Left forelimb (tissue), 1 donor: ENCODE measurements at places on chromosomes 1 and 21.
A peak's percentile ranks its signal among the peaks of the same experiment; 100 is the strongest.

DNA sequence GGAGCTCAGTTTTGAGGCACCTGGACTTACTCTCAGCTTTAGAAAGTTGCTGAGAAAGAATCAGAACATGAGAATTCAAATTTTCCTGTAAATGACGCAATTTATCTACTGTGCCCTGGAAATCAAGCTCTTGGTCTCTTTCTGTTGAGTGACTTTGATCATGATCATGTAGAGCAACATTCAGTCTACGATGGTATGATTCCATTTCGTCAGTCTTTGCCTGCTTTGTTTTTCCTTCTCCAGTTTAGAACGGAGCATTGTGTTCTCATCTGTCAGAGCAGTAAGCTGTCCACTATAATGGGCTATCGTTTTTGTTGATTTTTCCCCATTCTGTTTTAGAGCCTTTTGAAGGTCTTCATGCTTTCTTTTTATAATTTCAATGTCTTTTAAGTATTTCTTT, 20.7 kb downstream of the SFT2D2 start:
- no peak for DNase-seq

- no peak for DNase-seq
Observed at GRCh38 chr1:179966551-179966950, 11.9 kb downstream of the CEP350 start.

DNA sequence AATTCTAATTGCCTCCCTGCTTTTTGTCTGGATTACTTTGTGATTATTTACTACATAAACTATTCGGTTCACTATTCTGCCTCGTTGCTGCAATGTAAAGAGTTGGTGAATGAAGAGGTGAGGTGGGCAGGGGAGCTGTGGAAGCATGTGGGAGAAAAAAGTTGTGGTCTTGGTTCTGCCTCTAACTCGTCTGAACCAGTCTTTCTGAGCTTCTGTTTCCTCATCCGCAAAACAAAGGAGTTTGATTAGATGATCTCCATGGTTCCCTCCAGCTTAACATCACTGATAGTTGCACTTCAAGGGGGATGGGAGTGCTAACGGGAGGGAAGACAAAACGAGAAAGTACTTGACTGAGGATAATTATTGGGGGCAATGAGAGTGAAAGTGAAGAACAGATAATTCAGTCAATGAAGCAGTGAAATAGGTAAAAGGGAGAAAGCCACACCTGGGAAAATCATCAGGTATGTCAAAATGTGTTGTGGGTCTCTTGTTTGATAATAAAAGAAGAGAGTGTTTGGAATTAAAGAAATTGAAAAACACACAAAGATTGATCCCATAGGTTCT, 26.2 kb upstream of the UHMK1 start:
- DNase-seq = no peak

DNA sequence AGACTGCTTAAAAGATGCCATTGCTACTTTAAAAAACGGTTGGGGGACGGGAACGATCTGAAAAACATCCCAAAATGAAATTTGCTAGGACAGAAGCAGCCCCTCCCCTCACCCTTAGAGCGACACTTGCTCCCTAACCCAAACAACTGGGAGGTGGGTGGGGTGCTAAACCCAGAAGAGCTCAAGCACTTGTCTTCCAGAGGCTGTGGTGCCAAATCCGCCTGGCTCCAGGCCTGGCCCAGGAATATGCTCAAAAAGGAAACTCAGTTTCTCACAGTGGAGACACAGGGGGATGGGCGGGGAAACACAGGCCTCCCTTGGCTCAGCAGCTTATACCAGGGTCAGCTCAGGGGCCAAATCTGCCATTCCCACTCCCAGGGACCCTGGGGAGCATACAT, 644 bp upstream of the PBXIP1 start:
- DNase-seq = no peak

- DNase-seq = no peak
Observed at GRCh38 chr1:63318201-63318979, 4.0 kb upstream of the FOXD3 start.

- no peak for DNase-seq
Observed at GRCh38 chr1:182629499-182630096, 25.4 kb upstream of the RGS16 start.

- no peak for DNase-seq
Observed at GRCh38 chr1:171910786-171911185, 69.5 kb downstream of the DNM3 start.

- peak; percentile 99 for DNase-seq
Observed at GRCh38 chr1:173867753-173868265, at the start of gene GAS5. GAS5 (minus strand) TSS chr1:173867989.

DNA sequence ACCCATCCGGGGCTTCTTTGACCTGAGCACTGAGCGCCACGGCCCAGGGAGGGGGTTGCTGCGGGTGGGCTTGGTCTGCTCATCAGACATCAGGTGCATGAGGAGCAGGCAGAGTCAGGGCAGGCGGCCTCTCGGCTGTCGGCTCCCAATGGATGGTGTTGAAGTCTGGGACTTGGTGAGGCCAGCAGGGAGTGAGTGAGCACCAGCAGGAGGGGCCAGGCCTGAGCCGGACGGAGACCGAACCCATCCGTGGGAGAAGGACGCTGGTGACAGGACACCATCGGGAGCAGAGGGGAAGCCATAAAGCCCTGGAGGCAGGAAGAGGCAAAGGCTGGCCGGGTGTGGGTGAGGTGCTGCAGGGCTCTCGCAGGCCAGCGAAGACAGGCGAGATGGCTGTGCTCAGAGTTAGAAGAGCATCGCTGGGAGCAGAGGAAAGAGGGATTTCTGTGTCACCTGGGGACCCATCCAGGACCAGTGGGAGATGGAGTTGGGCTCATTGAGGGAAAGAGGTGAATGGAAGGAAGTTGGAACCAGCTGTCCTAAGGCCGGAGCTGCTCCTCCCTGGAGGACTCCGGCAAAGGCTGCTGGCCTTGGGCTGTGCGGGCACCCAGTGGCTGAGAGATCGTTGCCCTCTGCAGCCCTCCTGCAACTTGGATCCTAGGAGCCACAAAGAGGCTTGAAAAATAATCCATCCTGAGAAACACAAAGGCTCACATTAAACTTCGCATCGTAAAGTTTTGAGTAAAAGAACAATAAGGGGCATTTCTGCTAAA, 49.9 kb downstream of the PDE9A start:
- no peak for DNase-seq

DNA sequence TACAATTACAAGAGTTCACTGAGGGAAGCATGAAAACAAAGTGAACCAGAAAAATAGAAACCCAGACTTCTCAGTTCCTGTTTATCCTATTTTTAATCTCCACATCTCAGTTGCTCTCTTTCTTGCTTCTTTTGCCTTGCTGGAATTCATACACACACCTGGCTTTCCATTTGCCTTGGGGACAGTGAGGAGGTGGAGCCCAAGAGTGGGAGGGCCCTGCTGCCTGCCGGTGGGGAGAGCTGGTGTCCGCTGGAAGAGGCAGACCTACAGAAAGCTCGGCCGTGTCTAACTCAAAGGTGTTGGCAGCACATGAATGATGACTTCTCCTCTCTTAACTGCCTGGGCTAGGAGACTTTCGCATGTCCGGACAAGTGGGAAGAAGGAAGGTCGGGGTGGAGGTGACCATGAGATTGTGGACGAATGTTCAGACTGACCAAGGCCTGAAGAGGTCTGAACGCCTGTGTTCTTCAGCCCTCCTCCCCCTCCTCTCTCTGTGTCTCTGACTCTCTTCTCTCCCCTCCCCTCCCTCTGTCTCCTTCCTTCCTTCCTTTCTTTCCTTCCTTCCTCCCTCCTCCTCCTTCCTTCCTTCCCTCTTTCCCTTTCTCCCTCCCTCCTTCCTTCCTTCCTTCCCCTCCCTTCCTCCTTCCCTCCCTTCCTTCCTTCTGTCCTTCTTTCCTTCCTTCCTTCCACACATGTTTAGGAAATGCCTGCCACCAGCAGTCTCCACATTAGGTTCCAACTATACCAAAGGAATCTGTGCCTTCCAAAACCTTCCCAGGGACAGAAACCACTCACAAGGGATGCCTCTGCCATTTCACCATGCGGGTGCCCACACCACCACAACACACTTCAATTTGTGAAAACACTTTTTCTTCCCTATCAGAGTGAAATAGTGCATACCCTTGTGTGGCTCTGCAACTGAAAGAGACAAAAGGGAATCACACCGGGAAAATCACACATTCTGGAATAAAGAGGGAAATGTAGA, 157.3 kb upstream of the RUNX1 start:
- DNase-seq = no peak

DNA sequence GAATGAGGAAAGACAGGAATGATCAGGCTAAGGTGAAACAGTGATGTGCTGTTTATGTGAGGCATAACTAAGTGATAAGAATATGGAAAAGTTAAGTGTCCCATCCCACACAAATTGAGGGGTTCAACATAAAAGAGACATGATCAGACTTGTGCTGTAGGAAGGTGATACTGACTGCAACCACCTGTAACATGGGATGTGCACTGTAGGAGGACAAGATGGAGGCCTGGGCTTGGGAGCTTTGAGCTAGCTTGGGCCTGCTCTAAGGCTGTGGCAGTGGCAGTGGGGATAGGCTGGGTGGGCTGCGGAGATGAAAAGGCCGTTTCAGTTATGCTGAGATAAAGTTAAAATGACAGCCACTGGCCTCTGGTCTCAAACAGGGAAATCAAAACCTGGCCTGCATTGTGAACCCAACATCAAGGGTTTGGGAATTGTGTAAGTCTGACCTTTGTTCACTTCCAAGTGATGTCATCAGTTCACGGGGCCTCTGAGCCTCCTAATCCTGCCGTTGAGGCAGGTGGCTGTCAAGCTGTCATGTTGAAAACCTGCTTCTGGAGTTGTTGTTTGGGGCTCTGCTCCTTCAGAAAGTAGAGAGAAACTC, 61.2 kb upstream of the TENT5C start:
- DNase-seq = no peak

- no peak for DNase-seq
Observed at GRCh38 chr1:12372761-12373160, 142.9 kb downstream of the VPS13D start.

- DNase-seq = no peak
Observed at GRCh38 chr1:50666849-50667248, 243.6 kb upstream of the DMRTA2 start.

GRCh38 chr21:42744520-42745445, 91.4 kb downstream of the PDE9A start:
- DNase-seq = no peak

- no peak for DNase-seq
Observed at GRCh38 chr1:99811075-99811474, 39.1 kb upstream of the AGL start.

- no peak for DNase-seq
Observed at GRCh38 chr1:26541431-26541815, 11.9 kb downstream of the RPS6KA1 start.

DNA sequence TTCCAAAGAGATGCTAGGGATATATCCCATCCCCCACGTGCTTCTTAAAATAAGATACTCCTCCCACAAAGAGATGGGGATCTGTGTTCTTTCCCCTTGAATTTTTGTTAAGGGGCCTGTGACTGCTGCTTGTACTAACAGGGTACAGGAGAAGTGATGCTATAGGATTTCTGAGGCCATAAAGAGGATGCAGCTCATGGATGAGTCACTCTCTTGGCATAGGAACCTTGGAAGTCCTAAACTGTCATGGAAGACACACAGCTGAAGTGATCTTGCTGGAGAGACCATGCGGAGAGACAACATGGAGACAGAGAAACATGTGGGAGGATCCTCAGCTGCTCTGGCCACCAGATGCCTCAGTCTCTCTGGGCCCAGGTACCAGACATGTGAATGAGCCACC, 157.2 kb downstream of the S1PR1 start:
- DNase-seq = no peak

GRCh38 chr1:153122831-153123421, 9.6 kb upstream of the SPRR2F start:
- no peak for DNase-seq

GRCh38 chr1:27538793-27539192, 48.8 kb upstream of the WASF2 start:
- no peak for DNase-seq

- no peak for DNase-seq
Observed at GRCh38 chr1:198865319-198865718, 226.5 kb downstream of the PTPRC start.

DNA sequence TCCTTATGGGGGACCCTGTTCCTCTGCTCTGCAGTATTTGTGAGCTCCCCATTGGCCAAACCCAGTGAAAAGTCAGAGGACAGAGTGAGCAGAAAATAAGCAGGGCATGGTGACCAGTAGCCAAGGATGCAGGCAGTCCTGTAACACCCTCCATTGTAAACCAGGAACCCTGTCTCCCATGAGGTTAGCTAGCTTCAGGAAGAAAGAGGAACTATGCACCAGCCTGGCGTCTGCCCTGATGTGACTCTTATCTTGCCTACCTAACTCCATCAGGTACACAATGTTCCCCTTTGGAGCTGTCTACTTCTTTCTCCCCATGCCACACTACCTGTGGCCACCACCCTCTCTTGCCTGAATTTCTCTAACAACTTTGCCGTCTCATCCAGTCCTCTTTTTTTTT, 119.2 kb downstream of the LRIG2 start:
- DNase-seq = no peak

GRCh38 chr1:10814312-10814711, 17.9 kb upstream of the CASZ1 start:
- DNase-seq = no peak

- DNase-seq = no peak
Observed at GRCh38 chr1:233261206-233261605, 34.3 kb downstream of the PCNX2 start.

DNA sequence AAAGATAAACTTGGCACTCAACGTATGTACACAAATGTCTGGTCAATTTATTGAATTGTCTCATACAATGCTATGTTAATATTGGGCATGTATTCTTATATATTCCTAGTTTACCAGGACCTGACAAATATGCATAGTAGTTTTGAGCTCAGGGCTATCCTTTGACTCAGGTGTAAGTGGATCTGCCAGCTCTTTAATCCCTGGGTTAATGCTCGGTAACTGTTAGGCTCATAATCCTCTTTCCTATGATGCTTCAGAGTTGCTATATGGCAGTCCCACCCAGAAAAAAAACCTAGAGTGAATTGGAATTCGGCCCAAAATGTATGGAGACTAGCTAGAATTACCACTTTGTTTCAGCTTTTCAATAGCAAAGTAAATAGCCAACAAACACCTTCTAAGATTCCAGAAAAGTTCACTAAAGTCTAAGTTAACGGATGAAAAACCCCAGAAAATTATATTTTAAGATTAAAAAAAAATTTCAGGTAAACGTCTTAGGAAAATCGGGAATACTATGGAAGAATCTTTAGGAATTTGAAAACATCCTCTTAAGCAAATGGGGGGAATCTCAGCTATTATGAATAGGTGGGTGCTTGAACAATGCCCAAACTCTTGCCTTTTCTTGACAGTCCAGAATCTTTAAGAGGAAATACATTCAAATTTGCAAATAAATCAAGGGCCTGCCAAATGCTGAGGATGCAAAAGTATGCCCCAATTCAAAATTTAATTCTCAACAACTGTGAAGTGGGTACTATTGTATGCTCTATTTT, 10.9 kb downstream of the H3-3A start:
- no peak for DNase-seq

DNA sequence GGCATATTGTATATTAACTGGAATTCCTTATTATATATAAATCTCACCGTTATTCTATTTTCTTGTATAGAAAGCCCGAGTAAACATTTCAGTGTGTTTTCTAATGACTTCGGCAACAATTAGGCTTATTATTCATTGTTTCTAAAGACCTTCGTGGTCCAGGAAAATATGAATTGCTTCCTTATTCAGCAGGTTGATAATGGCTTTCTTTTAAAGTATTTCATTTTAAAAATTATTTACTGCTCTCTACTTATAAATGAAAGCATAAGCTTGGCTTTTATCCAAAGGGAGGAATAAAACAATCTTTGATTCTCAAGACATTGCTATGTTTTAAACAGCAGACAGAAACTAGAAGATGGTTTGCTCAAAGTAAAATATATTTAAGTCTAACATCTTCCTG, 198.4 kb upstream of the RGS18 start:
- no peak for DNase-seq

- DNase-seq = no peak
Observed at GRCh38 chr21:17460094-17460493, 52.7 kb upstream of the CXADR start.

- no peak for DNase-seq
Observed at GRCh38 chr1:64139877-64140276, 63.5 kb upstream of the UBE2U start.
